ENCODE measurements at places on chromosomes 7 and 10. TPM values are rescaled to one million over a fixed set of nuclear protein-coding genes. Genes with fewer than 3 reads are reported as not detected.

DNA sequence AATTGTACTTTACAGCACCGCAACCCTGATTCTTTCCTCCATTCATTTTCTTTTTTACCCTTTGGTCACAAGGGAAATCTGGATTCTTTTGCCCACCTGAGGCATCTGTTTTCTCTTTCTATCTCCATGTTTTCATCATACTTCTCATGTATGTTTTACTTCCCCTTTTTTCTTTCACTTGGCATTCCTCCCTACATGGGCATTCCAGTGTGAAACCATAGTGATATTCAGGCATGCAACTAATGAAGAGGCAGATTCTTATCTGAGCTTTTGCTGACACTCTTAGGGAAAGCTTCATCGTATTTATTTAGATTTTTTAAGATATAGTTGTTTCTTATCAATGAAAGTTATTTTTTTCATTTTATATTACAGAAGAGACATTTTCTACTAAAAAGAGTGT, 405.2 kb upstream of the TEX47 start:
- H3K27me3 ChIP-seq: no peaks in the 10 kb centered on the region
- H3K27ac ChIP-seq: no peak overlapping the region
- no peaks in the 10 kb centered on the region for H3K4me1 ChIP-seq
- no peaks in the 10 kb centered on the region for H3K36me3 ChIP-seq

DNA sequence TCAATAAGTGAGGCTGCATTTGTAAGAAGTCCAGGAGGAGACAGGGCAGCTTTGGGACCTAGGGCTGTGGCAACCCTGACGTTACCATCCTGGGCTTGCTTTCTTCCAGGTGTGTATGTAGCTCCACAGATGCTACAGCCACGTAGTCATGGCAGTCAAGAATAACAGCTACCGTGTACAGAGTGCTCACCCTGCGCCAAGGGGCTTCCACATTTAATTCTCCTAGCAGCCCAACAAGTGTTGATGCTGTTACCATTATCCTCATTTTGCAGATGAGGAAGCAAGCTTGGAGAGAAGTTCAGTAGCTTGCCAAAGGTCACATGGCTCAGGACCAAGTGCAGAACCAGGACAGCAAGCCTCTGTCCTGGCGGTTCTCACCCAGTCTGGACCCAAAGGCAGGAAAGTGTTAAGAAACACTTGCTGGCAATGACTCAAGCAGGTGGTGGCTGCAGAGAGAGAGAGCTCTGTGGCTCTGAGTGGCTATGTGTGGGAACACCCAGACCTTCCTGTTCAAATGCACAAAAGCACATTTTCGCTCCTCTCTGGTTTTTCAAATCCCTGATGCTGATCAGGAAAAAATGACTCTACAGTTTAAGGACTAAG, 89.8 kb downstream of the CREM start:
- peak; percentile 78 for DNase-seq
- peaks cover 18% of the 10 kb centered on the region for H3K4me1 ChIP-seq
- H3K4me3 ChIP-seq: no peak overlapping the region
- no peaks in the 10 kb centered on the region for H3K27me3 ChIP-seq
- no peak overlapping the region for H3K27ac ChIP-seq
- no peaks in the 10 kb centered on the region for H3K36me3 ChIP-seq

DNA sequence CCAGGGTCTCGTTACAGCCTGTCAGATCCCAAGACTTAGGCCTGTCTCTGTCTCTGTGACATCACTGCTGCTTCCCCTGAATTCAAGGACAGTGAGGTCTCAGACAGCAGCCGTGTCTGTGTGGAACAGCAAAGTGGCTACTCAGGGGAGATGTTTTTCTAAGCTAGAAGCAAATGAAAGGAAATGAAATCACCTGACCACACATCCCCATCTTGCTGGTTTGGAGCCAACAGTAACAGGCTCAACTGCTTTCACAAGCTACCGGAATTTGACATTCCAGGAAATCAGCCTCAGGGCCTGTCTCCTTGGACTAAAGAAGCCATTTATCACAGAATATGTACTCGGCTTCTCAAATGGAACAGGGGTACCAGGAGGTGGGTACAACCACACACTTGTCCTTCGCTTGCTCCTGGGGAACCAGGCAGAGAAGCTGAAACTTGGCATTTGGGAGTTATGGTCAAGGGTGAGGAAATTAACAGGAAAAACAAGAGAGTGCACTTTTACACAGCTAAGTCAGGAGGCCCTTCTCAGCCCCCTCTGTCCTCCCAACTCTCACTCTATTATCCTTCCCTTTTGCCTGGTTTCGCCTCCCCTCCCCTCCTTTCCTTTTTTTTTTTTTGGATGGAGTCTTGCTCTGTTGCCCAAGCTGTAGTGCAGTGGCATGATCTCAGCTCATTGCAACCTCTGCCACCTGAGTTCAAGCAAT, 73.2 kb downstream of the SPDYE5 start:
- no peaks in the 10 kb centered on the region for H3K36me3 ChIP-seq
- H3K27ac ChIP-seq: peak overlapping the region; percentile 12
- DNase-seq: no peak
- no peaks in the 10 kb centered on the region for H3K27me3 ChIP-seq
- H3K4me3 ChIP-seq: no peak overlapping the region

- no peaks in the 10 kb centered on the region for H3K27me3 ChIP-seq
- no peak overlapping the region for H3K4me3 ChIP-seq
- H3K4me1 ChIP-seq: no peaks in the 10 kb centered on the region
- peaks cover 20% of the 10 kb centered on the region for H3K36me3 ChIP-seq
- DNase-seq: no peak
- no peak overlapping the region for H3K27ac ChIP-seq
Measured at GRCh38 chr7:16702441-16702840, 51.1 kb upstream of the TSPAN13 start.

DNA sequence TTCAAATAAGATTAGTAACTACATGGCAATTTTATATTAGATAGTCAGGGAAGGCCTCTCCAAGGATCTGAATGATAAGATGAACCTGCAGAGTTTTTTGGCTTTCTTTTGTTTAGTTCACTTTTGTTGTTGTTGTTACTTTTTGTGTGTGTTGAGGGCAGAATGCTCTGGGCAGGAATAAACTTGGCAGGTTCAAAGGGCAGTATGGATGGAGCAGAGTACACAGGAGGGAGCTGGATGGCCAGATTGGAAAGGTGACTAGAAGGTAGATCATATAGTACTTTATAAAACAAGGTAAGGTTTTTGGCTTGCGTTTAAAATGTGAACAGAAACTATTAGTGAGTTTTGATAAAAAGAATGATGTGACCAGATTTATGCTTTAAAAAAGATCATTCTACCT, 17.9 kb downstream of the CROT start:
- H3K4me3 ChIP-seq: no peak overlapping the region
- no peak overlapping the region for H3K27ac ChIP-seq
- H3K27me3 ChIP-seq: no peaks in the 10 kb centered on the region
- no peak for DNase-seq
- no peaks in the 10 kb centered on the region for H3K4me1 ChIP-seq

DNA sequence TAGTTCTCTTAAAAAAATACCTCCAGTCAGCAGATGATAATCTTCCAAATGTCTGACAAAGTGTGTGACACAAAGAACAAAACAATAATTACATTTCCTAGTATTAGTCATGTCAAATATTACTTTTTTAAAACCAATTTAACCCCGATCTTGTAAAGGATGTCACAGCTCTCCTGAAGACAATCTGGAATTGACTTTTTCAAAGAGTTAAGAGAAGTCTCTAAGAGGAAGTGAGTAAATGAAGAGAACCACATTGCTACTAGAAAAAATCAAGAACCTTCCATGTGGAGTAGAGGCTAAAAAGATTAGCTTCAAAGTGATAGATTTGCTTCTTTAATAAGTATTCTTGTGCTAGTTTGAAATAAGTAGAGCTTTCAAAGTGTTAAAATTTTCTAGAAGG, 218.2 kb upstream of the IMMP2L start:
- H3K27ac ChIP-seq: no peak overlapping the region
- H3K4me1 ChIP-seq: no peaks in the 10 kb centered on the region
- no peak overlapping the region for H3K4me3 ChIP-seq
- no peaks in the 10 kb centered on the region for H3K36me3 ChIP-seq

DNA sequence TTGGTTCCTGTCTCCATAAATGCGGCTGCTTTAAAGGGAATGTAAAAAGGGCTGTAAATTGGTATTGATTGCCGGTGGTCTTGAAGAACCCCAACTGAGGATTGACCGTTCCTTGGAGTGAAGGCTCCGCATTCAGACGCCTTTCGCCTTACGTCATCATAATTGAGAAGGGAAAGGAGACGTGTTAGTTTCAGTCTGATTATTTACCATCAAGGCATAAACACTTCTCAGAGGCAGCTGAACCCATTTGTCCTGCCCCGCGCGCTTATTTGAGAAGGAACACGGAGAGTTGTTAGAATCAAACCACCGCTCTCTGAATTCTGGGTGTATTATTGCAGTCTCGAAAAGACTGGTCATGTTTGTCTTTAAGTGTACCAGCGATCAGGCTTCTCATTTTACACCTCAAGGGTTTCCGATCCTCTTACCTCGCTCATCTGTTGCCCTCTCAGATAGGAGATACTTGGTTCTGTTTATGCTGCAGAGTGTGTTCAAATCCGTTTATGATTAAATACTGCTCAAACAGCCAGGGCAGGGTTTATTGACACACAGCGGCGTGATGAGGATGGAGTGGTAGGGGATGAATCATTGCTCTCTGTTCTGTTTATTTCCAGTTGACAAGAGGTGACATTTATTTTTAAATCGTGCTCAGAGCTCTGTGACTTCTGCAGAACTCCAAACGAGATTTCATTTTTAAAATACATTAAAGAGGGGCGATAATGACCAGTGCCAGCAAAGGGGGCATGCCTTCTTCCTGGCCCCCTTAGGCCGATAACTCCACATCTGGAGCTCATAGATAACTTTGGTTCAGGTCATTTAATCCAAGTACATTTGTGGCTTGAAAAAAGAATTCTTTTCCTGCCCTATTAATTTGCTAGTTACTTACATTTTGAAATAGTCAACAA, 30.4 kb downstream of the FOXK1 start:
- no peaks in the 10 kb centered on the region for H3K4me1 ChIP-seq
- DNase-seq: no peak
- no peaks in the 10 kb centered on the region for H3K27me3 ChIP-seq
- peak overlapping the region; percentile 62 for H3K27ac ChIP-seq

- H3K4me1 ChIP-seq: no peaks in the 10 kb centered on the region
- no peak overlapping the region for H3K4me3 ChIP-seq
- no peaks in the 10 kb centered on the region for H3K36me3 ChIP-seq
- no peaks in the 10 kb centered on the region for H3K27me3 ChIP-seq
Measured at GRCh38 chr7:45149606-45150005, 8.0 kb upstream of the RAMP3 start.

DNA sequence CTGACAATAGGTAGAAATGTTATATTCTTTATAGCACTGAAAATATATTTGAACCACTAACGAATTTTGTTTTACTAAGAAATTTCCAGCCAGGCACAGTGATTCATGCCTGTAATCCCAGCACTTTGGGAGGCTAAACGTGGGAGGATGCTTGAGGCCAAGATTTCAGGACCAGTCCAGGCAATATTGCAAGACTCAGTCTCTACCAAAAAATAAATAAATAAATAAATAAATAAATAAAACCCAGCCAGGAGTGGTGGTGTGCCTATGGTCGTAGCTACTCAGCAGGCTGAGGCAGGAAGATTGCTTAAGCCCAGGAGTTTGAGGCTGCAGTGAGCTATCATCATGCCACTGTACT, 39.8 kb downstream of the PIP4K2A start:
- H3K27me3 ChIP-seq: no peaks in the 10 kb centered on the region
- H3K36me3 ChIP-seq: no peaks in the 10 kb centered on the region
- no peak for DNase-seq
- H3K4me3 ChIP-seq: no peak overlapping the region
- peaks cover 12% of the 10 kb centered on the region for H3K4me1 ChIP-seq
- H3K27ac ChIP-seq: no peak overlapping the region

DNA sequence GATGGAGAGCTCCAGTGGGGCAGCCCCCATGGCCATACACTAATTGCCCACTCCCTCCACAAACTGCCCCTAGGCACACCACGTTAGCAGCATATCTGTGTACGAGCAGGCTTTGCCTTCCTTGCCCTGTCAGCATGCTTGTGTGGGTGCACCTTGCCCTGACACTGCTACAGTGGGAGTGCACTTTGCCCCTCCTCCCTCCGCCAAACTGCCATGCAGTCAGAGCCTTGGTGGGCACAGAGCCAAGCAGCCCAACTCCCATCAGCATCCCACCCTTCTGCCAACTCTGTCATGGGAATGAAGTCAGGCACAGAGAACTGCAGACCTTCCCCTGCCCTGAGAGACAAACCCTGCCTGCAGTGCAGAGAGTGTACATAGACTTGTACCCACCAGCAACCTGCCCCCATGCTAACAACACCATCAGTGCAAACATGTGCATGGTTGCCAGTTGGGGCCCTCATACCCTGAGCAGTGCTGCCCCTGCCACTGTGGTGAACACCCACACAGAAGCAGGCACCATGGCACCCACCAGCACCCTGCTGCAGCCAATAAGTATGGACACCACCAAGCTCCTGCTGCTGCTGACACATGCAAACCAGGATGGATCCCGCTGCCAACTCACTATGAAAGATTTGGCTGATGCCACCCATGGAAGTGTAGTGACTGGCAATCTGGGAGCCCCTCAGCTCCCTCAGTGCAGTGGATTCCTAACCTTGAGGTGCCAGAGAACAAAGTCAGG, 1197.7 kb upstream of the CELF2 start:
- no peak overlapping the region for H3K27ac ChIP-seq
- peak; percentile 61 for DNase-seq
- no peak overlapping the region for H3K4me3 ChIP-seq
- no peaks in the 10 kb centered on the region for H3K36me3 ChIP-seq
- no peaks in the 10 kb centered on the region for H3K4me1 ChIP-seq

- H3K4me3 ChIP-seq: no peak overlapping the region
- H3K27me3 ChIP-seq: no peaks in the 10 kb centered on the region
- H3K27ac ChIP-seq: no peak overlapping the region
- no peaks in the 10 kb centered on the region for H3K4me1 ChIP-seq
Measured at GRCh38 chr7:79340212-79340611, 113.3 kb downstream of the MAGI2 start.

Gene METTL27
- 0.99 TPM for total RNA-seq

Gene UPK3B
- 0.27 TPM for total RNA-seq

GRCh38 chr7:121023683-121024511, 35.4 kb downstream of the CPED1 start:
- no peaks in the 10 kb centered on the region for H3K36me3 ChIP-seq
- peak overlapping the region; percentile 80 for H3K27ac ChIP-seq
- H3K4me3 ChIP-seq: no peak overlapping the region
- no peaks in the 10 kb centered on the region for H3K27me3 ChIP-seq
- H3K4me1 ChIP-seq: peaks cover 79% of the 10 kb centered on the region

Gene C7orf25
- 6.7 TPM for total RNA-seq

GRCh38 chr10:88933564-88933963, 19.0 kb downstream of the ACTA2 start:
- no peaks in the 10 kb centered on the region for H3K27me3 ChIP-seq
- peaks cover 25% of the 10 kb centered on the region for H3K36me3 ChIP-seq
- DNase-seq: no peak
- H3K4me3 ChIP-seq: no peak overlapping the region

Gene PKD1L1
- 0.71 TPM for total RNA-seq

DNA sequence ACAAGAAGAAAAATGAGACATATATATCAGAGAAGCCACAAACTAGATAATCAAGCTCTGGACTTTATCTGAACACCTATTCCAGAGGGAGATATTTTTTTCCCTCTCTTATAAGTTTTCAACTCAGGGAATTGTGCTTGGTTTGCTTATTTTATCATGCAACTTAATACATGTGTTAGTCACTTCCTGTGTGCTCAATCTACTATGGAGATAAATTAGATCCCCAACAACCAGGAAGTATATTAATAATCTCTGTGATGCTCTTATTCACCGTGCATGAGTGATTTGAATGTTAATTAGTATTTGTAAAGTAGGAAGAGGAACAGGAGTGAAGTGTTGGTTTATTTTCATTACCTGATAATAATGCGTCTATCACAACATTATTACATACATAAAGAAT, 38.8 kb upstream of the ZNF365 start:
- H3K4me1 ChIP-seq: no peaks in the 10 kb centered on the region
- no peak for DNase-seq
- no peaks in the 10 kb centered on the region for H3K27me3 ChIP-seq
- no peak overlapping the region for H3K4me3 ChIP-seq
- no peaks in the 10 kb centered on the region for H3K36me3 ChIP-seq
- no peak overlapping the region for H3K27ac ChIP-seq

Gene CCDC172
- total RNA-seq: not detected

Gene TMEM26
- 2.2 TPM for total RNA-seq

Data from sigmoid colon (tissue), 7 donors.